ENCODE measurements at places on chromosomes 5 and 9.

DNA sequence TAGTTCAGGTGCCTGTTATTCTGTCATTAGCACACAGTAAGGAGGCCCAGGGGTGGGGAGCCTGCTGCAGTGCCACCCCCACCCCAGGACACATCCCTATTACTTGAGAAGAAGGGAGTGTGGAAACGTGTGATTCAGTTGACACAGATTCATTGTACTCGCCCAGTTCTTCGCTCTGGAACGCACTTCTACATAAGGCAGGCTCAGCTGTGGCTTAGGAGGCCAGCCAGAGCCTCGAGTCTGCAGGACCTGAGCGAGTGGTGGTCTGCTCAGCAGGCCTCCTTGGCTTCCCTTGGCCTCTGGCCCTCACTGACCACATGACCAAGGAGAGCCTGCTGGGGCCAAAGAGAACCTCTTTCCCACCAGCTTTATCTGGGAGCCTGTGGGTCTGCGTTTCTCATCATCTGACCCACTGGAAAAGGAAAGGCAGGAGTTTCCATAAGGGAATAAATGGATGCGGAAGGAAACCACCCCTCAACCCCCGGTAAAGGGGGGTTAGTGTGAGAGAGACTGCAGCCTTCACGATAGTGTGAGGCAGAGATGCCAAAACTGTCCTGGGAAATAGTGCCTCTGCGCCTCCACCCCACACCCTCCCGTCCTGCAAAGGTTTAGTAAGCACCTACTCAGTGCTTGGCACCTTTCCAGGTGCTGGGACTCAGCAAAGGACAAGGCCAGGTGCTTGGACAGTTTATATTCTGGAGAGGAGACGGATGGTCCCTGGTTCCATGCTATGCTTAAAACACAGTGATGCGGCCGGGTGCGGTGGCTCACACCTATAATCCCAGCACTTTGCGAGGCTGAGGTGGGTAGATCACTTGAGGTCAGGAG lies 73.7 kb downstream of the PPARGC1B start:
- DNase-seq, result no peak

DNA sequence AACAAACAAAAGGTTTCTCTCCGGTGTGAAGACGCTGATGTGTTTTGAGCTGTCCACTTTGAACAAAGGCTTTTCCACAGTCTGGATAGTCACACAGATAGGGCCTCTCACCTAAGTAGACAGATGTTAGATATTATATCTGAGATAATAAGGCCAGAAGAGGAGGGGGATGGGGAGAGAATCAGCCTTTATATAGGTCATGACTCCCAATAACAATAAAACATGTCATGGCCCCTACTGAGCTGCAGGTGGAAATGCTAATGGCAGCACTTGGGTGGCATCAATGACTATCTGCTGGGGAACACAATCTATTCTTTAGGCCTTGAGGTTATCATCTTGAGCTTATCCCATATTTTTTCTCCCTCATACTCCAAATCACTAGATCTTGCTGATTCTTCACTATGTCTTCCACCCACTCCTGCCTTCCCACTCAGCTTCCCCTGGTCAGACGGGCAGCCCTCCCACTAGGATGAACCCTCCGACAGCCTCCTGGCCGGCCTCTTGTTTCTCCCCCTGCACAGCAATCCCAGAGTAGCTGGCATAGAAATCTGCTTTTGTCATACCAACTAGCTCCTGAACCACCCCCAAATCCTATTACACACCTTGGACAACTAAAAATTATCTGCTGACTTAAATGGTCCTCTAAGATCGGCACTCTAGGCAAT lies 11.5 kb upstream of the SLC35D2 start:
- DNase-seq, result no peak

GRCh38 chr5:133272345-133272744 lies 220.5 kb downstream of the HSPA4 start:
- no peak for DNase-seq

DNA sequence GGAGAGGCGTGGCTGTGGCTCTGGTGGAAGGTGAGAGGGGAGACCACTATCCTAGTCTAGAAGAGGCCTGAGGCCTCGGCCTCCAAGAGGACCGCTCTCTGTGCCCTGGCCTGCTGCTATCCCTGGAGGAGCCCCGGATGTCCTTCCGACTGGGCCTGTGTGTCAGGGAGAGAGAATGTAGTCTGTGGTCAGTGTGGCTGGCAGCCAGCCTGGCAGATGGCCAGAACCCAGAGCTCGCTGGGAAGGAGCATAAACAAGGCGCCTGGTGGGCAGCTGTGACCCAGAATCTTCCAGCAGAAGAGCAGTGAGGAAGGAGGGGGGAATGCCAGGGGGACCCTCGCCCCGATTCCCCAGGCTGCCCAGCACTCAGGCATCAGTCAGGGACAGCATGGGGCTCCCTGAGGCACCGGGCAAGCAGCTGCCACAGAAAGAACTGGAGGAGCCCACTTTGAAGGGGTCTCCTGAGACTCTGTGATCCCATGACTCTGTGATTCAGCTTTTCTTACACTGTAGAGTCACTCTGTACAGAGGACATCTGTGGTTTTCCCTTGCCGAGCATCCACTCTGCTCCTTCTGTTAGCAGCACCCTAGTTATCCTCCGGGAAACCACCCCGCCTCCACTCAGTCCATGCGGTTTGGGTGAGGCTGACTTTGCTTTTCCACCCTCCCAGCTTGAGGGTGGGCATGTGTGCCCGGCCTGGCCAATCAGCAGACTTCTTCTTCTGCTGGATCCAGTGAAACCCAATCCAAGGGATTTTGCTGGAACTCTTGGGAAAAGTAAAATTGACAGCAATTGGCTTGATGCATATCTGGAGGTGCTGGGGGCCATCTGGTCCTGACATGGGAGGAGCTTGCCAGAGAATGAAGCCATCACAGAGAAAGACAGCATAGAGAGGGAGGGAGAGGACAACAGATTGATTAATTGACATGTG lies 46.2 kb upstream of the PWWP2A start:
- DNase-seq, result no peak

DNA sequence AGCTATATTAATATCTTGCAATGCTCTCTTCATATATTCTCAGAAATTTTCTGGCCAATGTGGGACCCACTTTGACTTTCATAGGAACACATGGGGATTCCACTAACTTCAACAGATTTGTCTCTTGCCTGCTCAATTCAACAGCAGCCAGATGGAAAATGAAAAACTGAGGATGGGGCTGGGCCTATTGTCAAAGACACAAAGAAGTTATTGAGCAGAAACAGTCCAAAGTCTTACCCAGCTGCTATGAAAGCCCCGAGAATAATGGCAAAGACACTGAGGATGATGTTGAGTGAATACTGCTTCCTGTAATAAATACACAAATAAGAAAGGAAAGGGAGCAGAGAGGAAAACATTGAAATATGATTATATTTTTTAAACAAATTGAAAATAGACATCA lies 32.6 kb downstream of the SLC35D2 start:
- no peak for DNase-seq

DNA sequence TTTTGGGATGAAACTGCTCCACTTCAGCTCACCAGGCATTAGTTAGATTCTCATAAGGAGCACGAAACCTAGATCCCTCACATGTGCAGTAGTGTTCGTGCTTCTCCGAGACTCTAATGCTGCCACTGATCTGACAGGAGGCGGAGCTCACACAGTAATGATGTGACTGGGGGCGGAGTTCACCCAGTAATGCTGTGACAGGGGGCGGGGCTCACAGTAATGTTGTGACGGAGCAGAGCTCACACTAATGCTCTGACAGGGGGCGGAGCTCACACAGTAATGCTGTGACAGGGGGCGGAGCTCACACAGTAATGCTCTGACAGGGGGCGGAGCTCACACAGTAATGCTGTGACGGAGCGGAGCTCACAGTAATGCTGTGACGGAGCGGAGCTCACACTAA lies 27.1 kb upstream of the LRRC14B start:
- no peak for DNase-seq

GRCh38 chr5:53874409-53874808 lies 314.0 kb downstream of the NDUFS4 start:
- no peak for DNase-seq

GRCh38 chr9:85263288-85263687 lies 478.5 kb downstream of the AGTPBP1 start:
- no peak for DNase-seq

GRCh38 chr5:84265130-84265529 lies 119.5 kb downstream of the EDIL3 start:
- no peak for DNase-seq

DNA sequence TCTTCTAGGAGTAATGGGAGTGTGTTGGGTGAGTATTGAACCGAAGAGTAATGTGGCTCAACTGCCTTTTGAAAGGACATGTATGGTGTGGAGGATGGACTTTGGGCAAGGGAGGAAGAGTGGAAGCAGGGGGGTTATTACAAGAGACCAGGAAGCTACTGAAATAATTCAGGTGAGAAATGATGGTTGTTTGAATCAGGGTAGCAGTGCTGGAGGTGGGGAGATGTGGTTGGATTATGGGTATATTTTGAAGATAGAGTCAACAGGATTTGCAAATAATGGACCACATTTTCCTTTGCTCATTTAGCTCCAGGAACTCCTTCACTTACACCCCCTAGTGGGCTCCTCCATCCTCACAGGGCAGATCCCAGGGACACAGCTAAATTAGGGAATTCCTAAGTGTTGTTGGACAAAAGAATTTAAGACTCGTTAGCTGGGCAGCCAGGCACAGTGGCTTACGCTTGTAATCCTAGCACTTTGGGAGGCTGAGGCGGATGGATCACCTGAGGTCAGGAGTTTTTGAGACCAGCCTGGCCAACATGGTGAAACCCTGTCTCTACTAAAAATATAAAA lies 1.2 kb upstream of the SLC4A9 start:
- DNase-seq, result no peak

DNA sequence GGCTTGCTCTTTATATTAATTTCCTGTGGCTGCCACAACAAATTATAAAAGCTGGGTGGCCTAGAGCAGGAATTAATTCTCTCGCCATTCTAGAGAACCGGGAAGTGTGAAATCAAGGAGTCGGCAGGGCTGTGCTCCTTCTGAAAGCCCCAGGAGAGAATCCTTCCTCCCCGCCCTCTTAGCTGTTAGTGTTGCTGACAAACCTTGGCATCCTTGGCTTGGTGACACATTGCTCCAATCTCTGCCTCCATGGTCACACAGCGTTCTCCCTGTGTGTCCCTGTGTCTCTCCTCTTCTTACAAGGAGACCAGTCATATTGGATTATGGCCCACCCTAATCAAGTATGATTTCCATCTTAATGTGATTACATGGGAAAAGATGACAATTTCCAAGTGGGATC lies 55.9 kb upstream of the NEURL1B start:
- no peak for DNase-seq

DNA sequence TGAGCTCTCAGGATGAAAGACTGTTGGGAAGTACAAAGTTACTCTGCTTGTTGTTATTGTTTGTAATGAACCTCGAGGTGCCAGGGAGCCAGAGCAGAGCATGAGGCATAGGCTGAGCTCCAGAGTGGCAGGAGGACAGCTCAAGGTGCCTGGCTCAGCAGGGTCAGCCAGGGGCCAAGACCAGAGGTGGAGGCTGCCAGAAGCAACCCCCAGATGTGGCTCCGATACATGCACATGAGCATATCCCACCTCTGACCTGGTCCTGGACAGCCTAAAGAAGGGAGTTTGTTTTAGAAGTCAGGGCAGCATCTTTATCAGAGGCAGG lies 105.6 kb downstream of the PSD2 start:
- no peak for DNase-seq

- DNase-seq, result no peak
These were observed 8.1 kb upstream of the COL5A1 start for GRCh38 chr9:134633362-134634142.

DNA sequence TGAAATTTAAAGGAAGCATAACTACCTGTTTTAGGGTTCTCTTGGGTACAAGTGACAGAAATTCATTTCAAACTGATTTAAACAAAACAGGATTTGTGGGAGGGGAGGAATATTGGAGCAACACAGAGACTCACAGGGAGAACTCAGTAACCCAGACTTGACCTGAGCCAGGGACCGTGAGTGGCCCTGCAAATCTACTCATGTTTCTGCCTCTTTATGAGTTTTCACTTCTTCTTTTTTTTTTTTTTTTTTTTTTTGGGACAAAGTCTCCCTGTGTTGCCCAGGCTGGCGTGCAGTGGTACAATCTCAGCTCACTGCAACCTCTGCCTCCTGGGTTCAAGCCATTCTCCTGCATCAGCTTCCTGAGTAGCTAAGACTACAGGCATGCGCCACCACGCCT lies 405.6 kb upstream of the ZNF608 start:
- DNase-seq, result no peak

DNA sequence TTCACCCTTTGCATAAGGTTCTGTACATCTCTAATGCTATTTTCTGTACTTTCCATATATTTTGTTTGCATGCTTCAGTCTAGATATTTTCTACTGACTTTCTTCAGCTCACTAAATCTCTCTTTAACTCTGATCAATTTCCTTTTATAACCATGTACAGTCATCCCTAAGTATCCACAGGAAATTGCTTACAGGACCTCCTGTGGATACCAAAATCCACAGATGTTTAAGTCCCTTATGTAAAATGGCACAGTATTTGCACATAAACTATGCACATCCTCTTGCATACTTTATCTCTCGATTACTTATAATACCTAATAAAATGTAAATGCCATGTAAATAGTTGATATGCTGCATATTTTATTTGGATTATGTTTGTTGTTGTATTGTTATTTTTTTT lies 442.1 kb downstream of the TLE4 start:
- DNase-seq, result no peak

DNA sequence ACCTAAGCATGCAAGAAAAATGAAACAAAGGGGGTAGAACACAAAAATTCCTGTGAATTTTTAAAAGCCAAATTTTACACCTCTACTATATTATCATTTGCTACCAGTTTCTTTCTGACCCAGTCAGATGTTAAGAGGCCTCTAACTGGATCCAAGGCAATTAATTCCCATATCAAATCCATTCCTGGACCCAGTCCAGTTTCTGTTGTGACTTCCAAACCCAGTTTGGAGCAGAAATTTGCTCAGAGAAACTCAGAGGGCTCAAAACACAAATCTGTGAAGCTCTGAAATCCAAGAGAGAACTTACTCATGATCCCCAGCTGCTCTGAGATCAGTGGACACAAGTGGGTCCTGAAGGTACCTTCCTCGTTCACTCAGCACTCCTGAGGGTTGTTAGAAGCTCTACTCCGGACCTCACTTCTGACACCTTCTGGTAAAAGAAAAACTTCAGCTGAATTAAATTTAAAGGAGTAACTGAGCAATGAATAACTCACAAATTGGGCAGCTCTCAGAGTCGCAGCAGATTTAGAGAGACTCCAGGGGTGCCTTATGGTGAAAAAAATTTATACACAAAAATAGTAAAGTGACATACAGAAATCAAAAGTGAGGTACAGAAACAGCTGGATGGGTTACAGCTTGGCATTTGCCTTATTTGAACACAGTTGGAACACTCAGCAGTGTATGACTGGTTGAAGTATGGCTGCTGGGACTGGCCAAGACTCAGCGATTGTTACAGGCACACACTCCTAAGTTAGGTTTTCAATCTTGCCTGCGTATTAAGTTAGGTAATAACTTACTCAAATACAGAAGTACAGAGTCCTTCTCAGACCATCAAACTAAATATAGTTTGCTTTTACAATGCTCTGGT lies 32.4 kb downstream of the INSL4 start:
- no peak for DNase-seq
